Femur (tissue), 1 donor: ENCODE measurements at places on chromosomes 7 and 10.

DNA sequence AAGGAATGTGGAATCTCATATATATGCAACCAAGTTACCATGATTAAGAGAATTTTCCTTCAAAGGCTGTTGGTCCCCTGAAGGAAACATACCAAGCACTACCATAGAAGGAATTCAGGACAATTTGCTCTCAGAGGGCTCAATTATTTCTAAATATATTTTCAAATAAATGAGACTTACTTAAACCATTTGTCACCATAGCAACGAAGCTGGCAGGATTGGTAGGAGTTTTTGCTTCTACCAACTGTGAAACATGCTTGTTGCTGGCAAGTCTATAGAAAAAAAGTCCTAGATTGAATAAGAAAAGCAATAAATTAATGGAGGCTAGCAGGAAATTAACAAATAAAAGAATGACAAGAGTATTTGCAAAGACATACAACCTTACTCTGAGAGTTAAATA lies 156.9 kb upstream of the NPSR1 start:
- DNase-seq = no peak

DNA sequence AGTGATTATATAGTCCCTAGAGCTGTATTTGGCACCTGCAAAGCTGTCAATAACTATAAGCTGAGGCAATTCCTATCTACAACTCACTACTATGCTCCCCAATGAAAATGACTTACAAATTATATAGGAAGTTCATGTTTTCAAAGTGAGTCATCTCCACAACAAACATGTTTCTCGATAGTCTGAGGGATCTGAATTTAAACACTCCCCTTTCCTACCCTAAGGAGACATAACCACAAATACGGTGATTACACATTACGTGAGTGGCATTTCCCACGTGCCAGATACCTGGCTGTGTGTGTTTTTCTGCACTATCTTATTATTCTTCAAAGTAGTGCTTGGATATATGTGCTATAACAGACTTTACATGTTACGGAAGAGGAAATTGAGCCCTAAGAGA lies 122.5 kb upstream of the C1QL3 start:
- DNase-seq = no peak

DNA sequence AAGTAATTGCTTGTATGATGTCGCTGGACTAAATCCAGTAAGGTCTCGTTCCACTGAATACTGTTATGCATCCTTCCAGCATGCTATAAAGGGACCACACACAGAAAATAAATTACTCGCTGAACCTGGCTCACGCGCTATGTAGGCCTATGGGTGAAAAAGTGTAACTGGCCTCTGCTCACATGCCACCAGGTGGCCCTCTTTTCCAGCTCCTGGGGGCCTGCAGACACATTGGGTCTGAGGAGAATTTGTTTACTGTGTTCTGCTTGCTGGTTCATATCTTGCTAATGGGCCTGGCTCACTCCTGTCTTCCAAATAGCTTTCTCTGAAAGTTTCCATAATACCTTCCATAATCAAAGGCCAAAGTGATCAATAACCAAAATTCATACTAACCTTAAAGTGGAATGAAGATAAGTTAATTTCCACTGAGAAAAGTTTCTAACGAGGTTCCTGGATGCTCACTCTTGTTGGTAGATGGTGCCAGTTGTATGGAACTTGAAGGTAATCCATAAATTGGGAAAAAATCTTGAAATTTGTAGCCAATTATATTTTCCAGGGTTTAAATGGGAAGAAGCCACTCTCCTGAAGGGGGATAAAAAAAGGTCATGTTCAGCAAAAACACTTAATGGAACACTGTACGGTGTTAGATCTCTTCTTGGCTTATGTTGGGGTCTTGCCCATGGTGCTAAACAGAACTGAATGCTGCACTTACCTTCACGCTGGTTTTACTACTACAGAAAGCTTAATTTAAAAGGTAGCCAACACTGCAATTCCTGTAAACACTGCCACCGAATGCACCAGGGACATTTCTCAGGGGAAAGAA lies 27.0 kb upstream of the ZPBP start:
- DNase-seq = no peak

- DNase-seq = no peak
Observed at GRCh38 chr7:52017802-52018679, 701.4 kb upstream of the COBL start.

DNA sequence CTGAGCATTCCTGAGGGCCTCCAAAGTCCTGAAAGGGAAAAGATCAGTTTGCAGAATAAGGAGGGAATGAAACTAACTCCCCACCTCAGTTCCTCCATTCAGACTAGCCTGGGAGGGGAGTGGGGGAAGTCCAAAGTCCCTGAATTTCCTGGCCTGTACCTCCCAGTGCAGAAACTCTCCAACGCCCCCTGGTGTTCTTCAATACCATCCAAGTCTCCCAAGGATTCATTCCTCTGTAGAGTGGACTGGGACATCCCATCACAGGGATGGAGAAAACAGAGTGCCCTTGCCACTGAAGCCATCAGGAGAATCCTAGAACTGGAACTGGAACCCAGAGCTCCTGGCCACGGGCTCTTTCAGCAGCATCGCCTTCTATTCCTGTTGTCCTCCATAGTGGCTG lies 1.6 kb upstream of the COL13A1 start:
- DNase-seq = peak; percentile 68

DNA sequence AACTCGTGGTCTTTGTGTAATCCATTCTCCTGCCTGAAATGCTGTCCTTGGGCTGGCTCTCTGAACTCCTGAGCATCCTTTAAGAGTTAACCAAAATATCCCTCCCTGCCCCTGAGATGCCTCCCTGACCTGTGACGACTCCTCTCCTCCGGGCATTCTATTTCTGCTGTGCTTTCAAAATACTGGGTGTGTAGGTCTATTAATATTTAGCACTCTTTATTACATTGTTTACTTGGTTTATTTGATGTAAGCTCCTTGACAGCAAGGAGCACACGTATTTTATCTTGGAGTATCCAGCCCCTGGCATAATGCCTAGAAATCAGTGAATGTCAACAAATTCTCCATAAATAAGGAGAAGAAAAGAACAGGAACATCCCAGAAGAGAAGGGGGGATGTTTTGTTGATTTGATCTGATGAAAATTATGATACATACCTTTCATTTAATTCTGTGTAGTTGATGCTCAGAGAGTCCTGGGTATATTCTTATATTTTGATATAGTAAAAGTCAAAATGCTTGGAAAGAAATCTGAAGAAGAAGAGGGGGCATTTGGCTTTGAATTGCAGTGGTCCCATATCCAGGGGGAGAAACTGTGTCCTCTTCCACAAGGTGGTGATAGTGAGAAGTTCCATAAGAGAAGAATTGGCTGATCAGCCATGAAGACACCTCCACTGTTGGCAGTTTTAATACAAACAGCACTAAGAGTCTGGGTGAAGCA lies 107.7 kb upstream of the MPP7 start:
- DNase-seq = no peak

GRCh38 chr10:131444862-131445461 lies 133.4 kb upstream of the TCERG1L start:
- DNase-seq = peak; percentile 61

GRCh38 chr7:13829914-13830900 lies 159.3 kb downstream of the ETV1 start:
- DNase-seq = peak; percentile 19

GRCh38 chr10:17444388-17444714 lies 10.0 kb downstream of the ST8SIA6 start:
- no peak for DNase-seq

- DNase-seq = no peak
Observed at GRCh38 chr7:125661006-125661405, 731.4 kb upstream of the POT1 start.

DNA sequence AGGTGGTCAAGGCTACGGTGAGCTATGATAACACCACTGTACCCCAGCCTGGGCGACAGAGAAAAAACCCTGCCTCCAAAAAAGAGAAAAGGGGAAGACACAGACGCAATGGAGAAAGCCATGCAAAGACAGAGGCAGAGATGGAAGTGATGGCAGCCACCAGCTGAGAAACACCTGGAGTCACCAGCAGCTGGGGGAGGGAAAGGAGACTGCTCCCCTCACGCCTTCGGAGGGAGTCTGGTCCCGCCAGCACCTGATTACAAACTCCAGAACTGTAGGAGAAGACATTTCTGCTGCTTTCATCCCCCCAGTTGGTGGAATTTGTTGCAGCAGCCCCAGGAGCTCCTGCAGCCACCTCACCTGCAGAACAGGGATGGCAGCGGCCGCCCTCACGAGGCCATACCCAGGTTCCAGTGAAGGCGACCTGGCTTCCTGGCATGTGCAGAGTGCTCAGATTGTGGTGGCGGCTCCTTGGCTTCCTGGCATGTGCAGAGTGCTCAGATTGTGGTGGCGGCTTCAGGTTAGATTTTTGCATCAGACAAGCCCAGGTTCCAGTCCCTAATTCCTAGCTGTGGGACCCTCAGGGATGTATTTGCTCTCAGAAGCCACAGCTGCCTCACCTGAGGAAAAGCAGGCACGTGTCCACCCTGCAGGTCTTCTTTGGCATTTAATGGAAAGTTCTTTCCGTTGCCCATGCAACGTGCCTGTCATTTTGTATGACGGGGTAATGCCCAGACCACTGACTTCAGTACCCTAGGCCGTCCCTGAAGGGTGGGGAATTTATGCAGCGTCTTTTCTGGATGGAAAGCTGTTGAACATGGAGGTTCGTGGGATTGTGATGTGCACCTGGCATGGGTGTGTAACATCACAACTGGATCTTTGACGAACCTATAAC lies 182.9 kb downstream of the EBF3 start:
- no peak for DNase-seq

DNA sequence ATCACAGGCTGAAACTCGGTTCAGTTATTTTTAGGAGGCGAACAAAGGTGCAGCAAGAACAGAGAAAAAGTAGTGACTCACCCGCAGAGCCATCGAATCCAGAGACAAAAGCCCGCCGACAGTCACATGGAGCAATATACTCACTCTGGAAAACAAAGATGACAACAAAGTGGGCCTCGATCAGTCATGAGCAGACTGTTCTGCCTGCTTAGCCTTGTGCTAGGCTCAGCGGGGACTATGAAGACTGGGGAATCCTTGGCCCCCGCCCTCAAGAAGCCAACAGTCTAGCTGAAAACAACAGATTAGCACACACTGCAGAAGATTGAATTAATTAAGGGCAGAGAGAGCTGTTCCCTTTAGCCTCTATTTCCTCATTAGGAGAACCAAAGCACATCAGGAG lies 30.4 kb downstream of the XPNPEP1 start:
- DNase-seq = no peak

DNA sequence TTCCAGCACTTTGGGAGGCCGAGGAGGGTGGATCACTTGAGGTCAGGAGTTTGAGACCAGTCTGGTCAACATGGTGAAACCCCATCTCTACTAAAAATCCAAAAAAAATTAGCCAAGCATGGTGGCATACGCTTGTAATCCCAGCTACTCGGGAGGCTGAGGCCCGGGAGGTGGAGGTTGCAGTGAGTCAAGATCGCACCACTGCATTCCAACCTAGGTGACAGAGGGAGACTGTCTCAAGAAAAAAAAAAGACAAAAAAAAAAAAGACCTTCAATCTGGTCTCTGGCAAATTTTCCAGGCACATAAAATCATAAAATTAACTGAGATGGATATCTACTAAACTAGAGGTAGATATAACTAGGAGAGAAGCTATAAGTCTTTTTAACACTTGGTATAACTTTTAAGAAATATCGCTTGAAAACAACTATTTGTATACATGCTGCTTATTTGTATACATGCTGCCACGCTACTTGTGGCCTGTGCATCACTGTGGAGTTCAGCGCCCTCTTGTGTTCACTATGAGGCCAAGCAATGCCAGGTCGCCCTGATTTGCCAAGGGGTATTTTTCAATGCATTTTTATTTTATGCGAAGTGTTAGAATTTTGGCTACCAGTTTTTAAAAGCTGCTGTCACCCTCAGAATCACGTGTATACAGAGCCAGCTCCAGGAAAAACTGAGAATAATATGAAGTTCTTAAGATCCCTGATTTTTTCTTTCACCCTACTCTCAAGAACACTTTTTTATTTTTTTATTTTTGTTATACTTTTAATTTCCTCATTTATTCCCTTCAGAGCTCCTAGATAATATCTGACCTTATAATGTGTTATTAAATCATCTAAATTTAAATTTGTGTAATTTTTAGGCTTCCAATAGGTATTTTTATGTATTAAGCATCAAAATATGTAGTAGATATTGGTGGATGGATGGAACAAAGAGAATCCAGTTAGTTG lies 26.7 kb downstream of the CYCS start:
- peak; percentile 59 for DNase-seq

DNA sequence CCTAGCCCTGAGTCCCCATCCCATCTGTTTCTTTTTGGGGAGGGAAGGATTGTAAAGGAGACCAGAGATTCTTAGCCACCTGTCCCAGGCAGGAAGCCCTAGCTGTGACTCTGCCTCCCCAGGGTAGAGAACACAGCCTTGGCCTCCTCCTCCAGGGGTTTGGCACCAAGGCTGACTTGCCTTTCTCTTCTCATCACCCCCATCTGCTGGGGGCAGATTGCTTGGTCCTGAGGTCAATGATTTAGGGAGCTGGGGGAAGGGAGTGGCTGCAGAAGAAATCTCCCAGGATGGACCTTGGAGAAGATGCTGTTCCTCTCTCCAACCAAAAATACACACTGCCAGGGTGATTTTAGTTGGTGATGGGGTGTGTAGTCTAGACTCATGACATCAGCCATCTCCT lies 2.6 kb upstream of the MNX1 start:
- no peak for DNase-seq

- no peak for DNase-seq
Observed at GRCh38 chr10:7626283-7626682, 40.5 kb downstream of the ITIH5 start.

DNA sequence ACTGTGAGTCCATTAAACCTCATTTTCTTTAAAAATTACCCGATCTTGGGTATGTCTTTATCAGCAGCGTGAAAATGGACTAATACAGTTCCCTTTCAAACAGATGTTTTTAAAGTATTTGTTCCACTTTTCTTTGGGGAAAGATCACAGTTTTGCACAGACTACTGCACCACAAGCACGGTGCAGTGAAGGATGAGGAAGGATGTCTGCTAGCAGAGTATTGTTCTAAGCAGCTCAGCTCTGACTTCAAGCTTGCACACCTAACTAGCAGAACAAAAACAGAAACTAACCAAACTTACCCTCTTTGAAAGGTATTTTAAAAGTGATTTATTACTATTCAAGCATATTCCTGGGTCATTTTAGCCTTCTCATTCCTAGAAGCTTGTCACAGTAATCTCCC lies 20.0 kb downstream of the THNSL1 start:
- DNase-seq = no peak
